ENCODE measurements at places on chromosomes 4 and X.

GRCh38 chr4:146110871-146111485 is 64.5 kb upstream of the LSM6 start:
- DNase-seq = no peak

GRCh38 chr4:113646442-113646822 is 115.1 kb downstream of the CAMK2D start:
- no peak for DNase-seq

DNA sequence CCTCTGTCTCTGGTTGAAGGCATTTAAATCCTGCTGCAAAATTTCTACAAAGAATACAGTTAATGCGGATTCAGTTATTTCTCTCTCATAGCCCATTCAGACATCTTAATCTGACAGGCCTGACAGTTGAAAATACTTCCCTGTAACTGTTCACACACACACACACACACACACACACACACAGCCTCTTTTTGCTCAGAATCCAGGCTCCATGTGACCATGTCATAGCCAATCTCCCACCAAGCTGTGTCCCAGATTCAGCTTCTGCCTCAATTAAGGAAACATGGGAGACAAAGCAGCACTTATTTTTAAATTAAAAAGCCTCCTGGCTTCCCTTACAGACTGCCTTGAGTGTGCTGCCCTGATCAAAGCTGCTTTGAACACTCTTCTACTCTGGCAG is 49.3 kb upstream of the EFHC2 start:
- DNase-seq = no peak

GRCh38 chrX:153981771-153982533 is 9.4 kb downstream of the TMEM187 start:
- no peak for DNase-seq

- DNase-seq = no peak
These were observed 953.6 kb upstream of the AGA start for GRCh38 chr4:178395798-178396197.

GRCh38 chr4:92035666-92036065 is 268.1 kb upstream of the GRID2 start:
- no peak for DNase-seq

DNA sequence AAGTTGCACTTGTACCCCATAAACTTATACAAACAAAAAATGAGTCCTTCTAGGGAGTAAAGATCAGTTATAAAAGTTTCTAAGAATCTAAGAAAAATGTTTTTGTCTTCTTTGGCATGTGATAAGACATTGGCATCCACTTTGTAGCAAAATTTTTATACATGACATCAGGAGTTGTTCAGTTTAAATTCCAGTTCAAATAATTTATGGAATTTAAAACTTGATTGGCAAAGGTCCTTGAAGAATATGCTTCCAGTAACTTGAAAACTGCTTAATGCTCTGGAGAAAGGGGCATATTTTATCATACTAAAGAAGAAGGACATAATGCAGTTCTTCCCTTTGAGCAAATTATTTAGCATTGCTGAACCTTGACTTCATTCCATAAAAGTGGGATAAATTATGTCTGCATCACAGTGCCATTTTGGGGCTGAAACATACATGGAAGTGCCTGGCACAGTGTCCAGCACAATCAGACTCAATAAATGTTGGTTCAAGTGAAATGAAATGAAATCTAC is 163.3 kb upstream of the IL15 start:
- DNase-seq = no peak

GRCh38 chr4:138659037-138659811 is 356.4 kb upstream of the NOCT start:
- no peak for DNase-seq

- no peak for DNase-seq
These were observed 209.9 kb upstream of the SPRY1 start for GRCh38 chr4:123186731-123187130.

DNA sequence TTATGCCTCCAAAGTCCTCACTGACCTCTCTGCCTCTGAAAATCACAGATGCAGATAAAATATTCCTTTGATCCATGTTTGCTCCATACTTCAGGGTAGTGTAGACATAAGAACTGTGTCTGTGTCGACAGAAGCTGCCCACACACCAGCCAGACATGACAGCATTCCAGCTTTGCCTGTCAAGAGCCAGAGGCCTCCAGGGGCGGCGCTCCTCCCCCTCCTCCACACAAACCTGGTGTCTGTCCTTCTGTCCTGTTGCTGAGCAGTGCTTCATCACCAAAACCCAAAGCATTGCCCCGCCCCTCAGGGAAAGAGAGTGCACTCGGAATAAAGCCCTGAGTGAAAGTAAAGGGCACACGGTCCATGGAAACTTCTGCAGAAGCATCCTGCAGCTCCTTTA is 379.4 kb downstream of the FBXW7 start:
- no peak for DNase-seq

DNA sequence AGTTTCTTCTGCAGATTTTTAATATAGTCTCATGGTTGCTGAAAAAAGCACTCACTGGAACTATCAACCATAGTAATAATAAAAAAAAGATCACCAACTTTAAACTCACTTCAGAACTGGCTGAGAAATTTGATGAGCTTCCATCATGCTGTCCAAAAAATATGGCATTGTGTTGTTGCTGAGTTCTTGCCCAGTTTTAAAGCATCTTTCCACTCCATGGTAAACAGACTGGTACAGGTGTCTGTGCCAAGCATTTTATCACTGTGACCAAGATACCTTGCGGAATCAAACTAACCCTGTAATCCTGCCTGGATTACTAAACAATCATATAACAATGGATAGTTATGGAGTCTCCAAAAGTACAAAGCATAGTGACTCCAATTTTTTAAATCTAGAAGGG is 360.3 kb upstream of the NOCT start:
- no peak for DNase-seq

- no peak for DNase-seq
These were observed 27.4 kb downstream of the SMARCA1 start for GRCh38 chrX:129495900-129496299.

DNA sequence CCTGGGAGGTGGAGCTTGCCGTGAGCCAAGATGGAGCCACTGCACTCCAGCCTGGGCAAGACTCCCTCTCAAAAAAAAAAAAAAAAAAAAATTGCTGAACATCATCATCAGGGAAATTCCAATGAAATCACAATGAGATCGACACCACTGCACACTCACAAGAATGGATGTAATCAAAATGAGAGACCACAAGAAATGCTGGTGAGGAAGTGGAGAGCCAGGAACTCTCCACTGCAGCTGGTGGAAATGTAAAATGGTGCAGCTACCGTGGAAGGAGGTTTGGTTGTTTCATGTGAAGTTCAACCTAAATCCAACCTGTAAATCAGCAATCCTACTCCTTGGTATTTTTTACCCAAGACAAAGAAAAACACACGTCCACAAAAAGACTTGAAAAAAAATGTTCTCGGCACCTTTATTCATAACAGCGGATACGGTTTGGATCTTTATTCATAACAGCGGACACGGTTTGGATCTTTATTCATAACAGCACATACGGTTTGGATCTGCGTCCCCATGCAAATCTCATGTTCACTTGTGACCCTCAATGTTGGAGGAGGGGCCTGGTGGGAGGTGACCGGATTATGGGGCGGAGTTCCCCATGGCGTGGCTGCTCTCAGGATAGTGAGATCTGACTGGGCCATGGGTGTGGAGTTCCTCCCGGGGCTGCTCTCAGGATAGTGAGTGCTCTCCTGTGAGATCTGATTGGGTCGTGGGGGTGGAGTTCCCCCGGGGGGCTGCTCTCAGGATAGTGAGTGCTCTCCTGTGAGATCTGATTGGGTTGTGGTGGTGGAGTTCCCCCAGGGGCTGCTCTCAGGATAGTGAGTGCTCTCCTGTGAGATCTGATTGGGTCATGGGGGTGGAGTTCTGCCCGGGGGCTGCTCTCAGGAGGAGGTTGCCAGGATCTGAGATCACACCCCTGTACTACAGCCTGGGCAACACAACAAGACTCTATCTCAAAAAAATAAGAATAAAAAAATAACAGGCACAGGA is 7.7 kb downstream of the GAK start:
- DNase-seq = no peak
